H9 (cell line): ENCODE measurements at places on chromosomes 11 and 22. TPM values are rescaled to one million over a fixed set of nuclear protein-coding genes. Genes with fewer than 3 reads are reported as not detected.

DNA sequence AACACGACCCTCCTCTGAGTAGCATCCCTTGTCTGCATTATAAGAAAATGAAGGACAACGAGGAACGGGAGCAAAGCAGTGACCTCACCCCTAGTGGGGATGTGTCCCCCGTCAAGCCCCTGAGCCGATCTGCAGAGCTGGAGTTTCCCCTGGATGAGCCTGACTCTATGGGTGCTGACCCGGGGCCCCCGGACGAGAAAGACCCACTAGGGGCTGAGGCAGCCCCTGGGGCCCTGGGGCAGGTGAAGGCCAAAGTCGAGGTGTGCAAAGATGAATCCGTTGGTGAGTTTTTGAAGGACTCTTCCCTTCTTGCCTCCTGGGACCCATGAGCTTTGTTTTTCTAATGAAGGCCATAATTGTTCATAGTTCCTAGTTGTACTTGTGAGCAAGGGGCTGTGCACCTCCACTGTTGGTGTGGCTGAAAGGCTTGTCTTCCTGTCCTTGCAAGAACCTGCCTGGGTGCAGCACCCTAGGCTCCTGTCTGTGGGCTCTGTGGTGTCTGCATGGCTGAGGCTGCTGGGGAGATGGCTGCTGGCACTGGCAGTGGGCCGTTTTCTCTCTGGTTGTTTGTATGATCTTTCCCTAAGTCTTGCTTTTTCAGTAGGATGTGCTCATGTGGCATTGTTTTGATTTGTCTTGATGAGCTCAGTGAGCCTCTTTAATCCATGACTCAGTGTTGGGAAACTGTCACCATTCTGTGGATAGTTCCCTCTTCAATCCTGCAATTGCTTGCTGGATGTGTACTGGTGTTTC is 10.1 kb downstream of the DGCR8 start:
- DNase-seq = no peak
- H3K4me3 ChIP-seq = no peak overlapping the region
- H3K27ac ChIP-seq = no peak overlapping the region

DNA sequence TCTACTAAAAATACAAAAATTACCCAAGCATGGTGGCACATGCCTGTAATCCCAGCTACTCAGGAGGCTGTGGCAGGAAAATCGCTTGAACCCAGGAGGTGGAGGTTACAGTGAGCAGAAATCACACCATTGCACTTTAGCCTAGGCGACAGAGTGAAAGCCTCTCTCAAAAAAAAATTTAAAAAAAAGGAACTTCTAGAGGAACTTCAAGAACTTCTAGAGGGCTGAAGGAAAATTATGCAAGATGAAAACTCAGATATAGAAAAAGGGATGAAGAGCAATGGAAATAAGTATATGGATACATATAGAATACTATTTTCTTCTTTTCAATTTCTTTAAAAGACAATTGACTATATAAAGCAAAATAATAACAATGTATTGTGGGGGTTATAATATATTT is 51.2 kb upstream of the PRR5 start:
- H3K4me3 ChIP-seq = no peak overlapping the region
- no peak overlapping the region for H3K27ac ChIP-seq
- no peak for DNase-seq
- no peaks in the 10 kb centered on the region for H3K36me3 ChIP-seq
- no peaks in the 10 kb centered on the region for H3K27me3 ChIP-seq
- no peaks in the 10 kb centered on the region for H3K4me1 ChIP-seq

GRCh38 chr22:35960854-35961253 is 67.8 kb downstream of the RBFOX2 start:
- H3K36me3 ChIP-seq = no peaks in the 10 kb centered on the region
- H3K4me1 ChIP-seq = peaks cover 11% of the 10 kb centered on the region; the same call in 1 of the 2 replicates
- DNase-seq = no peak
- H3K27me3 ChIP-seq = no peaks in the 10 kb centered on the region
- no peak overlapping the region for H3K4me3 ChIP-seq
- H3K27ac ChIP-seq = no peak overlapping the region

Gene ESAM
- 0.33 and 0.92 TPM in 2 replicates for total RNA-seq

DNA sequence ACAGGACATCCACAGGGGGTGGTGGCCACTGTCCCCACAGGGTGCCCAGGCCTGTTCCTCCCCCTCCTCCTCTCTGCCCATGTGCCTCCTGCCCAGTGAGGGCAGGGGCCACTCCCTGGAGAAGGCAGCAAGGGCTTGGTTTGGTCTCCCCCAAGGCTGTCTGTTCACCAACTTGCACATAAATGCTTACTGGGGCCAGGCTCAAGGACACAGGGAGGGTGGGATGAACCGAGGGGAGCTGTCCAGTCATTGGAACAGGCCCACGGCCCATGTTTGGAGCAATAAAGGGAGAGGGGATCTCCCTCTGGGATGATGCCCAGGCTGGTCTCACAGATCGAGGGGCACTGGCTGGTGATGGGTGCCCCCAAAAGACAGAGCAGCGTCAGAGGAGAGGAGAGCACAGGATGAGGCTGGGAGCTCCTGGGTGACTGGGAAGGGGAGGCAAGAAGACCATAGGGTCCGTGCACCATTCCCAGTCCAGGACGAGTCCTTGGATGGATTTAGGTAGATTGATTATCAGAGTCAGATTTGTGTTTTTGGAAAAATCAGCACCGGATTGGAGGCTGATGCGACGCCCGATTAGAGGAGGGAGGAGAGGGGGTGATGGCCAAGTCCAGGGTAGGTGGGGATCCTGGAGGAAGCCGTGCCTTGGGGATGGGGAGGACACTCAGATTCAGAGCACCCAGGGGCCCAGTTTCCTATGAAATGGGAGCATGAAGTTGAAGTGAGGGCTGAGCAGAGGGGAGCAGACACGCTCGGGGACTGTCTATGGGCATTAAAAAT is 1.1 kb downstream of the IGLL5 start:
- H3K27ac ChIP-seq = no peak overlapping the region
- H3K36me3 ChIP-seq = no peaks in the 10 kb centered on the region
- H3K4me1 ChIP-seq = no peaks in the 10 kb centered on the region
- H3K27me3 ChIP-seq = peaks cover 2% of the 10 kb centered on the region; the same call in 1 of the 2 replicates
- no peak overlapping the region for H3K4me3 ChIP-seq

GRCh38 chr22:50002791-50003190 is 9.8 kb downstream of the IL17REL start:
- no peak overlapping the region for H3K4me3 ChIP-seq
- H3K27ac ChIP-seq = no peak overlapping the region
- H3K4me1 ChIP-seq = no peaks in the 10 kb centered on the region
- peaks cover 9% of the 10 kb centered on the region; the same call in 1 of the 2 replicates for H3K27me3 ChIP-seq
- no peaks in the 10 kb centered on the region for H3K36me3 ChIP-seq
- DNase-seq = no peak

GRCh38 chr11:63560506-63561180 is 2.5 kb downstream of the PLAAT2 start:
- H3K4me1 ChIP-seq = 0 out of 2 replicates have a peak, but pooled peaks cover 4% of the 10 kb centered on the region
- peak; percentile 11 for DNase-seq
- H3K27me3 ChIP-seq = no peaks in the 10 kb centered on the region
- H3K36me3 ChIP-seq = no peaks in the 10 kb centered on the region
- H3K27ac ChIP-seq = no peak overlapping the region
- no peak overlapping the region for H3K4me3 ChIP-seq

- no peak overlapping the region for H3K27ac ChIP-seq
- no peak for DNase-seq
- peak overlapping the region; percentile 42 for H3K4me3 ChIP-seq
- no peaks in the 10 kb centered on the region for H3K27me3 ChIP-seq
- peaks cover 18% of the 10 kb centered on the region for H3K36me3 ChIP-seq
These were observed 478 bp upstream of the CD248 start for GRCh38 chr11:66317322-66317722.

GRCh38 chr22:46815896-46816731 is 53.7 kb downstream of the TBC1D22A start:
- peaks cover 3% of the 10 kb centered on the region for H3K36me3 ChIP-seq
- H3K4me3 ChIP-seq = no peak overlapping the region
- no peaks in the 10 kb centered on the region for H3K4me1 ChIP-seq
- no peak overlapping the region for H3K27ac ChIP-seq

Gene TMEM45B
- 0.35 and 0.70 TPM in 2 replicates for total RNA-seq
